ENCODE measurements at places on chromosomes 6 and 20. TPM values are rescaled to one million over a fixed set of nuclear protein-coding genes. Genes with fewer than 3 reads are reported as not detected.

The AGER gene
- total RNA-seq, result 0.30 TPM

The COL12A1 gene
- total RNA-seq, result 724 TPM

The AGPAT4 gene
- total RNA-seq, result 9.0 TPM

The UBR2 gene
- total RNA-seq, result 34.8 TPM

All from smooth muscle cell of the pulmonary artery (primary cell).